T-helper 17 cell (primary cell): ENCODE measurements at places on chromosomes 7 and 10. TPM values are rescaled to one million over a fixed set of nuclear protein-coding genes. Genes with fewer than 3 reads are reported as not detected.

The AP1S1 gene
- 11.7 TPM for total RNA-seq

GRCh38 chr7:23405240-23405618, 65.1 kb downstream of the IGF2BP3 start:
- no peak for DNase-seq

DNA sequence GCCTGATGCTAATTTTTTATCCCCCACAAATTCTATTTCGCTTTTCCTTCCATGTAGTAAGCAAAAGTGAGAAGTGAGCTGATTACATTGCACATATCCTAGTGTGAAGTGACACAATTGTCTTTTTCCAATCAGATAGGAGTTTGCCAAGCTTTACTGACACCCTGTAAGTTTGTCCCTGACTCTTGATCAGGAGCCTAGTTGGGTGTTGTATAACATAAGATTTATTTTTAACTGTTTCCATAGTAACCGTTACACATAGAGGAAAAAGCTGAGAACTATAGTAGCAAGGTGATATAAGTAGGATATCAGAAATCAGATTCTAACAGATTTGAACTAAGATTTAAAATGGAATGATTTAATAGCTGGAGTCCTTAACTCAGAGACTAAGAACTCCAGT, 31.2 kb downstream of the EXOC4 start:
- DNase-seq: no peak

- DNase-seq: no peak
Measured at GRCh38 chr10:80694930-80695329, 157.2 kb downstream of the SH2D4B start.

DNA sequence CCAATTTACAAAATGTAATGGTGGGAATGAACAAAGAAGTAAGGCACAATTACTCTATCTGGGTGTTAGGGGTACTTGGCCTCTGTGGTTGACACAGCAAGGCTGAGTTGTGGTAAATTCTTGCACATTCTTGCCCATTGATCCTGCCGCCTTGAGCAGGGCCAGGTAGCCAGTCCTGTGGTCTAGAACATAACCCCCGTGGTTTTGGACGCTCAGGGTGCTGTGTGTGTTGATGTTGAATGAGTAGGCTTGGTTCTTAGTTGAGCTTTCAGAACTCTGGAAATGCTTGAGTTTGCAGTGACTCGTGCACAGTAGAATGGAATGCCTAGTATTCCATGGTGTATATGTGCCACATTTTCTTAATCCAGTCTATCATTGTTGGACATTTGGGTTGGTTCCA, 42.3 kb upstream of the CDHR3 start:
- DNase-seq: no peak

- no peak for DNase-seq
Measured at GRCh38 chr10:97920865-97921264, 71.2 kb downstream of the GOLGA7B start.

The CALN1 gene
- total RNA-seq: not detected

The FAM241B gene
- total RNA-seq: 8.1 TPM
